ENCODE measurements at places on chromosomes 6 and 20.

- peak; percentile 72 for DNase-seq
These were observed 65.0 kb upstream of the VSTM2L start for GRCh38 chr20:37837924-37838323.

- DNase-seq: no peak
These were observed 700.6 kb downstream of the HACE1 start for GRCh38 chr6:104159045-104159618.

- DNase-seq: no peak
These were observed 22.9 kb upstream of the RIPK1 start for GRCh38 chr6:3045369-3045768.

DNA sequence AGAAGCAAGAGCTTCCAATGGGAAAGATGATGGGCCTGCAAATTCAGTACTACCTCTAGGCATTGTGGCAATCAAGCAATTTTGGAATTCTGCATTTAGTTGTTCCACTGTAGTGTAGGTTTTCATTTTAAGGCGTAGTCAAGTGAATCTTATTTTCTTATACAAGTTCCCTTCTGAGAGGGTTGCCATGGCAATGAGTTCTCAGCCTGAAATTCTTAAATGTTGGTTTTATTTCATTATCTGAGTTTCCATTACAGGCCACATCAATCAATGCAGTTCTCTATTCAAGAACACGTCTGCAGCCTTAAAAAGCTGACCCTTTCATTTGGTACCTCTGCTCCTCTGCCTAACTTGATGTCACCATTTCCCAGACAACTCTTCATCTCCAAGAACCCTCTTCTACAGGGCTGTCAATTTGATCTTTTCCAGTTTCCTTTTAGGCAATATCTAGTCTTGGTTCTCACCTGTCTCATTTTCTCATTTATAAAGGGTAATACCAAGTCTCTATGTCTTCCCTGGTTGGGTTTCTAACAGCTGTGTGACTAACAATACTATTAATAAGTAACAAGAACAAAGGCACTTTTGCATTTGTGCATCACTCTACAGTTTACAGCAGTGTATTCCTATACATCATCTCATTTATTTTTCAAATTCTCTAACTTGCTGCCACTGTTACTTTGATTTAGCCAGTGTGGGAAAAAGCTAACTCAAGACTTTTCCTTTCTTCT lies 898.2 kb upstream of the FLRT3 start:
- DNase-seq: no peak

GRCh38 chr6:169959136-169960002 lies 207.9 kb downstream of the ERMARD start:
- DNase-seq: no peak

- DNase-seq: peak; percentile 66
These were observed 766 bp downstream of the SLC16A10 start for GRCh38 chr6:111087871-111088667.

DNA sequence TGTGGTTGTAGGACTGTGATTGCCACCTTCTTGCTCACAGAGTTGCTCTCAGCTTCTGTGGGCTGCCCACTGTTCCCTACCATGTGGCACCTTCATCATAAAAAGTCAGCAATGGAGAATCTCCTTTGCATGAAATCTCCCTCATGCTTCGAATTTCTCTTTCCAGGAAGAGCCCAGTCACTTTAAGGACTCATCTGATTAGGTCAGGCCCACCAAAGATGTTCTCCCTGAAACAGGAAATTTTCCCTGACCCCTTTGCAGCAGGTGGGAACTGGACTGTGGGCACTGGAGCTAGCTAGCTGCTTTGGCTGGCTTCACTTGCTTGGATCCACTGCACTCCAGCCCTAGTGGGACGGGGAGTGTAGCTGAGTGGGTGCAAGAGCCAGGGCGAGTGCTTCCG lies 47.7 kb upstream of the FAM184A start:
- DNase-seq: no peak

GRCh38 chr6:145028144-145028818 lies 707.0 kb downstream of the EPM2A start:
- no peak for DNase-seq

DNA sequence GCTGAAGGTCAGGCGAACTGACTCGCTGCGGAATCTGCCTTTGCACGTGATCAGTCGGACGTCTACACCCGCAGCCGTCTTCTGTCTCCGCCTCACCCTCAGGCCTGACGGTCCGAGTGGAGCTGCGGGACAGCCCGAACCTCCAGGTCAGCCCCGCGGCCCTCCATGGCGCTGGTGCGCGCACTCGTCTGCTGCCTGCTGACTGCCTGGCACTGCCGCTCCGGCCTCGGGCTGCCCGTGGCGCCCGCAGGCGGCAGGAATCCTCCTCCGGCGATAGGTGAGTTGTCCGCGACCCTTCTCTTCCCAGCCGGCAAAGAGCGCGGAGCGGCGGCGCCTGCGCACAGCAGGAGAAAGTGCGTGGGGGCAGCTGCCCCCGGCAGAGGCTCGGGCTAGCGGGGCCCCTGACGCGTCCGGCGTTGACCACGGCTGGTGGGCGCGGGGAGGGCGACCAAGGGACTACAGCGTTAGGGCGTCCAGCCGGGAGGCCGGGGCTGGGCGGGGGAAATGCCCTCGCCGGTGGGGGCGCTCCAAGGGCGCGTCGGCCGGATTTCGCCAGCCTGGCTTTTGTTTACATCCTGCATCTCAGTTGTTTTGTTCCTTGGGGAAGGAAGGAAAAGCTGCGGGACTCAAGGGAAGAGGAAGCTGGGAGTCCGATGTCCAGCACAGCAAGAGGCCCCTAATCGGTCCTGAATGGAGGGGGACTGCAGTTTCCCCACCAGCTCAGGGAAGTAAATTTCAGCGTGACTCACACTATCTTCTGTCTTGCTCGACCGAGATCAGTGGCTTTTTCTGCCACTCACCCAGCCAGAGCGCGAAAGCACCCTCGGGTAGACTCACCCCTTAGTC lies at the start of gene SMPDL3A:
Gene SMPDL3A, plus strand, starts transcription at position 77 of the 846 bp plus-strand sequence. Its CDS starts 89 bp downstream, at position 166.
- peak; percentile 95 for DNase-seq

GRCh38 chr6:91480402-91480801 lies 893.5 kb upstream of the MAP3K7 start:
- no peak for DNase-seq

DNA sequence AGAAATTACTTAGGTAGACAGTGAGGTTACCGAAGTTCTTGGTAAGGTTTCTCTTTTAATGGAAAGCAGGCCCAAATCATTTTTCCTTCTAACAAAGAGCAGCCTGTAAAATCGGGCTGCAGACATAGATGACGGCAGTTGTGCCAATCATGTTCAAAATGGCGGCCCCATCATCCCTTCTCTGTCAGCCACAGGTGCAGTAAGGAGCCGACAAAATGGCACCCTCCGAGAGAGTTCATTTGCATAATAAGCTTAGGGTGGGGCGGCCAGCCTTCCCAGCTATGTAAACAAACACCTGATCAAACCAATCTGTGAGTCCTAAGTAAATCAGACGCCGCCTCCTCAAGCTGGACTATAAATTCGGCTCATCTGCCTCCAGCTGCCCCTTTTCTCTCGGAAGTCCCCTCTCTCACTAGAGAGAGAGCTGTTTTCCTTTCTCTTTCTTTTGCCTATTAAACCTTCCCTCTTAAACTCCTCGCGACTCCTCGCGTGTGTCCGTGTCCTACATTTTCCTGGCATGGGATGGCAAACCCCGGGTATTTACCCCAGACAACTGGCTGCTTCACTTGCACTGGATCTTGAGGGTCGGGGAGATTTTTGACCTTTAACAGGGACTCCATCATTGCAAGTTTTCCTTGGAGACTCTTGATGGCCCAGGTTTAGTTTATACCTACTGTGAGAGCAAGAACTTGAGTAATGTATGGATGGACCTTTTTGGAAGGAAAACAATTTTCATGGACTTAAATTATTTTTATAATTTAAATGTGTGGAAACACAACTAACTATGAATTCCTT lies 8.9 kb upstream of the DDR1 start:
- DNase-seq: no peak

GRCh38 chr6:71460933-71461332 lies 172.3 kb downstream of the OGFRL1 start:
- no peak for DNase-seq

- no peak for DNase-seq
These were observed 341.6 kb downstream of the QKI start for GRCh38 chr6:163756079-163756478.
